ENCODE measurements at places on chromosomes 16 and 17. TPM values are rescaled to one million over a fixed set of nuclear protein-coding genes. Genes with fewer than 3 reads are reported as not detected.

- H3K27ac ChIP-seq: no peak overlapping the region
- no peaks in the 10 kb centered on the region for H3K27me3 ChIP-seq
- peaks cover 89% of the 10 kb centered on the region for H3K4me1 ChIP-seq
These were observed 12.7 kb downstream of the CLTC start for GRCh38 chr17:59632398-59632797.

DNA sequence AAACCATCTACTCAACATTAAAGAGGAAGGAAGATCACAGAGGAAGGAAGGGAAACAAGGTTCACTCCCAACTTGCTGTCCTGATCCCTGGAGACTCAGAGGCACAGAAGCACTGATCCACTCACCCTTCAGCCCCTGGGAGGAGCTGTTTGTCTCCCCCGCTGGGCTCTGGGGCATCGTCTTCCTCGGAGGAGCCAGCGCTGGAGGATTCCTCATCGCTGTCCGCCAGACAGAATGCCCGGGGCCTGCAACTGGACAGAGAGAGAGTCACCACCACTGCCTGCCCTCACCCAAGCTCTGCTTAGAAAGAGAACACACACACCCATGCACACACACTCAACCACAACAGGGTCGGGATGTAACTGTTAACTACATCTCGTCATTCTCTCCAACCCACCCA, 24.8 kb upstream of the ERN1 start:
- H3K27ac ChIP-seq: no peak overlapping the region
- DNase-seq: no peak
- no peak overlapping the region for H3K4me3 ChIP-seq
- peaks cover 29% of the 10 kb centered on the region for H3K4me1 ChIP-seq
- H3K36me3 ChIP-seq: peaks cover 11% of the 10 kb centered on the region

DNA sequence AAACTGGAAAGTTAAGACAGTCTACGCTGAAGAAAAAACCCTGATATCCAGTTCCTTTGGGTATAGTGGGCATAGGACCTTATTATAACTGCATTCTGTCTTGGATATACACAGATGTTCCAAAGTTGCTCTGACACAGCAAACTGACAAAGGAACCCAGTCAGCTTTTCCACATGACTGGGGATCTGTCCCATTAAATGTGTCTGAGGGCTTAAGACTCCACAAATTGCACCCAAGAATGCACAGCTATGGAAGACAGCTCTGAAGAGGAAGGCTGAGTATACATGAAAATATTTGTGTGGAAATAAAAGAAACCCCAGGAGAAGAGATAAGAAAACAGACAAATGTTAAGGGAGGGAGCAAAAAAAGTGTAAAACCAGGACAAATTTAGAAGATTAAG, 114.1 kb downstream of the SPAG9 start:
- H3K36me3 ChIP-seq: peaks cover 66% of the 10 kb centered on the region
- H3K4me3 ChIP-seq: no peak overlapping the region
- H3K27ac ChIP-seq: no peak overlapping the region
- H3K4me1 ChIP-seq: no peaks in the 10 kb centered on the region
- no peak for DNase-seq
- no peaks in the 10 kb centered on the region for H3K27me3 ChIP-seq

The GPR139 gene
- not detected for total RNA-seq

The RNF43 gene
- under 0.01 TPM for total RNA-seq

- peak overlapping the region; percentile 50 for H3K27ac ChIP-seq
- no peak overlapping the region for H3K4me3 ChIP-seq
- no peak for DNase-seq
- peaks cover 79% of the 10 kb centered on the region for H3K4me1 ChIP-seq
- no peaks in the 10 kb centered on the region for H3K27me3 ChIP-seq
These were observed 51.5 kb downstream of the TENT4B start for GRCh38 chr16:50204453-50205108.

DNA sequence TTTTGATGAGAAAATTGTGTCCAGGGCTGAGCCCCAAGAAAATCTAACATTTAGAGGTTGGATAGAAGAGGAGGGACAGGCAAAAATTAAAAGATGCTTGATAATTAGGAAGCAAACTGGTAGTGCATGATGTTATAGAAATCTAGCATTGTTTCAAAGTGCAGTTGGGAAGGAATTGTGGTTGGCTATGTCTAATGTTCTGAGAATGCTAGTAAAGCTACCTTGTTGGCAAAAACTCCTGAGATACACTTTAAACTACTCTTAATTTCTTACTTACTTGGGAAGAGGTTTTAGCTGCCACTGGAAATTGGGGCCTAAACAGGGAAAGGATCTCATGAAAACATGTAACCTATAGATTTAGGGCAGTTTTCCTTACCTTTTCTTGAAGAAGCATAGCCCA, 48.3 kb downstream of the MAP2K4 start:
- no peaks in the 10 kb centered on the region for H3K27me3 ChIP-seq
- no peak overlapping the region for H3K4me3 ChIP-seq
- no peaks in the 10 kb centered on the region for H3K36me3 ChIP-seq
- no peak for DNase-seq
- no peaks in the 10 kb centered on the region for H3K4me1 ChIP-seq
- H3K27ac ChIP-seq: no peak overlapping the region

Measured in esophagus muscularis mucosa (tissue), 4 donors.